Activated naive CD4-positive, alpha-beta T cell treated with anti-CD3 and anti-CD28 coated beads, Interleukin-2, amount 10 ng/mL, durations not matched to agents 7 days and 5 days (primary cell): ENCODE measurements at places on chromosomes 1 and 21.
A peak's percentile ranks its signal among the peaks of the same experiment; 100 is the strongest.

DNA sequence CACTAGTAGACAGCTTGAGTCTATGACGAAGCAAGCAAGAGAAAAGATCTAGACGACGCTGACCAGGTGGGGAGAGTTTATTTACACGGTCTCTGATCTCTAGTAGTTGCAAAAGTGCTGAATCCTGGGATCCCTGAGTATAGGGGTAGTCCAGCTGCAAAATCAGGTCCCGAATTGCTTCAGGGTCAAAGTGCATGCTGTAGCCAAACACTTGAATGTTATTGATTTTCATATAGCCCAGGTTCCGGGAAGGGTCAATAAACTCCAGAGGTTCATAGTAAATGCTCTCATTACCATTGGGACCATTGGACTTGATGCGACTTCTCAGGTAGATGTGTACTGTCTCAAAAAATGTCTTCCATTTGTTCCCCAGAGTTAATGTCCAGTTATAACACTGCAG, 379.6 kb downstream of the BRINP3 start:
- no peaks in the 10 kb centered on the region for H3K4me1 ChIP-seq
- no peak overlapping the region for H3K27ac ChIP-seq
- H3K27me3 ChIP-seq = no peaks in the 10 kb centered on the region
- DNase-seq = no peak
- no peaks in the 10 kb centered on the region for H3K36me3 ChIP-seq
- H3K4me3 ChIP-seq = no peak overlapping the region

GRCh38 chr1:24861821-24862727, 68.0 kb downstream of the RUNX3 start:
- H3K27ac ChIP-seq = no peak overlapping the region
- H3K27me3 ChIP-seq = peaks cover 74% of the 10 kb centered on the region
- H3K36me3 ChIP-seq = no peaks in the 10 kb centered on the region
- DNase-seq = no peak
- H3K4me3 ChIP-seq = no peak overlapping the region

GRCh38 chr1:114458237-114458777, 52.7 kb downstream of the TRIM33 start:
- H3K4me1 ChIP-seq = peaks cover 9% of the 10 kb centered on the region
- H3K4me3 ChIP-seq = no peak overlapping the region
- H3K36me3 ChIP-seq = peaks cover 69% of the 10 kb centered on the region
- H3K27ac ChIP-seq = peak overlapping the region; percentile 74
- no peak for DNase-seq
- H3K27me3 ChIP-seq = no peaks in the 10 kb centered on the region

DNA sequence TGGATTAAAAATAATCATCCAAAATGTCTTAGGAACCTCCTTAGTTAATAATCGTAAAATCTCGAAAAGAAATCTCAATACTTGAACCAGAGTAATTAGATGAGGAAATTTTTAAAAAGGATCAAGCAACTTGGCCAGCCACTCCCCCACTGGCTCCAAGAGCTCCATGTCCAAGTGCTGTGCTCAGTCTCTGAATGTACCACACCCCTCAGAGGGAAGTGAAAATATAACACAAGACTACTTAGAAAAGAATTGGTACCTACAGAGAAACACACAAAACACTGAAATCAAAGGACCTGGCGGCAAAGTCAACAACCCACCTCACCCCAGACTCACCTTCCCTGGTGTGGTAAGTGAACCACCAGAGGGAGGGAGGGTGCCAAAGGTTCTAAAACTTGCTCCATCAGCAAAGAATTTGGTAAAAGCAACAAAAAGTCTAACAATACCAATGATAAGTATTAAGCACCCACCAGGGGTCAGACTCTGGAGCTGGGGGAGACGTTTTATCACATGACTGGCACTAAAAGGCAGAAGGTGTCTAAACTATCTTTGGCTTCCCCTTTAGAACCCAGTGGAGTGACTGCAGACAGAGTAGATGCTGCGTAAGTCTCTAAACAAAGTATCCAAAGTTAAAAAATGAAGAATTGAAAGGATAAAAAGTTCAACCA, 14.0 kb downstream of the LBR start:
- no peak overlapping the region for H3K27ac ChIP-seq
- H3K36me3 ChIP-seq = peaks cover 78% of the 10 kb centered on the region
- no peak for DNase-seq
- H3K4me1 ChIP-seq = peaks cover 10% of the 10 kb centered on the region

DNA sequence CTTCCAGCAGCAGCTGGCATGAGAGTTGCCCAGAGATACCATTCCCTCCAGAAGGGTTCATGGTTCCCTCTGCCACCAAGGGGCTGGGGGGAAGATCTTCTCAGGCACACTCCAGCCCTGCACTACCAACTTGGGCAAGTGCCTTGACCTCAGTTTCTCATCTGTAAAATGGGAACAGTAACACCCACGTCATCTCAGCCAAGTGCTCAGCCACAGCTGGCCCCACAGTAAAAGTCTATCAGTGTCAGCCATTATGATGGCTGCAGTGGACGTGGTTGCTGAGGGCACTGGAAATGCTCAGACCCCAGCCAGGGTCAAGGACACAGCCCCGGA, 16.3 kb upstream of the TAS1R2 start:
- H3K27ac ChIP-seq = no peak overlapping the region
- H3K36me3 ChIP-seq = no peaks in the 10 kb centered on the region
- H3K27me3 ChIP-seq = no peaks in the 10 kb centered on the region
- no peak for DNase-seq
- no peaks in the 10 kb centered on the region for H3K4me1 ChIP-seq

DNA sequence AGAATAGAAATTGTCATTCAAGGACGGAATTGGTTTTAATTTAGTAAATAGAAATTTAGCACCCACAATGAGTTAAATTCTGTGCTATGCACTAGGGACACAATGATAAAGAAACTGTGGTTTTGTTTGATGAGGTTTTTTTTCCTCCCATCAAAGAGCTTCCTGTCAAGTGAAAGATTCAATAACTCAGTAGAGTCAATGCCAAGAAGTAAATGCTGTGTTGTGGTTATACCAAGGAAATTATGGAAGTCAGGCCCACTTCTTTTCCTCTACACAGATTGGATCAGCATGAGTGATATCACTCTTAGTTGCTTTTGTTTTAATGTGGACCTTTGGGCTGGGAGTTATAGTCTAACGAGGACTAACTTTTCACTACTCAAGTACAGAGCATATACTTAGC, 1269.6 kb upstream of the ADGRL2 start:
- peaks cover 4% of the 10 kb centered on the region for H3K4me1 ChIP-seq
- H3K36me3 ChIP-seq = no peaks in the 10 kb centered on the region
- H3K27ac ChIP-seq = no peak overlapping the region
- no peak for DNase-seq
- no peak overlapping the region for H3K4me3 ChIP-seq

DNA sequence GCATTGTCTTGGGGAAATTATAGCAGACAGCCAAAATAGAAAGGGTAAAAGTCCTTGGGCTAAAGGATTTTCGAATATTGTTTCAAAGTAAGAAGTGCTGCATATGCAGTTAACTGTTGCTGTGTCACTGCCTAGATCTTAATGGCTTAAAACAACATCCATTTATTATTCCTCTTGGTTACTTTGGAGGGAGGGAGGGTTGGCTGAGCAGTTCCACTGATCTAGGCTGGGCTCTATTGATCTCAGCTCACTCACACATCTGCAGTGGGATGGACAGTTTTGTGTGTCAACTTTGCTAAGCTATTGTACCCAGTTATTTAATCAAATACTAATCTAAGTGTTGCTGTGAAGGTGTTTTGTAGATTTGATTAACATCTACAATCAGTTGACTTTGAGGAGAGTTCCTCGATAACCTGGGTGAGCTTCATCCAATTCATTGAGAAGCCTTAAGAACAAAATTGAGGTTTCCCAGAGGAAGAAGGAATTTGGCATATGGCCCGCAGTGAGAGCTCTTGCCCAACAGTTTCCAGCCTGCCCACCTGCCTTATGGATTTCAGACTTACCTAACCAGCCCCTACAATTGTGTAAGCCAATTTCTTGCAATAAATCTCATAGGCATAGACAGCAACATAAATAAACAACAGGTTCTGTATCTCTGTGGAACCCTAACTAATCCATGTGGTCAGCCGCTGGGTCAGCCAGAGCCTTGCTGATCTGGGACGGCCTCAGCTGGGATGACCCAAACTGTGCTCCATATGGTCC, 187.3 kb downstream of the AK5 start:
- no peak overlapping the region for H3K4me3 ChIP-seq
- H3K27ac ChIP-seq = no peak overlapping the region
- H3K36me3 ChIP-seq = no peaks in the 10 kb centered on the region

DNA sequence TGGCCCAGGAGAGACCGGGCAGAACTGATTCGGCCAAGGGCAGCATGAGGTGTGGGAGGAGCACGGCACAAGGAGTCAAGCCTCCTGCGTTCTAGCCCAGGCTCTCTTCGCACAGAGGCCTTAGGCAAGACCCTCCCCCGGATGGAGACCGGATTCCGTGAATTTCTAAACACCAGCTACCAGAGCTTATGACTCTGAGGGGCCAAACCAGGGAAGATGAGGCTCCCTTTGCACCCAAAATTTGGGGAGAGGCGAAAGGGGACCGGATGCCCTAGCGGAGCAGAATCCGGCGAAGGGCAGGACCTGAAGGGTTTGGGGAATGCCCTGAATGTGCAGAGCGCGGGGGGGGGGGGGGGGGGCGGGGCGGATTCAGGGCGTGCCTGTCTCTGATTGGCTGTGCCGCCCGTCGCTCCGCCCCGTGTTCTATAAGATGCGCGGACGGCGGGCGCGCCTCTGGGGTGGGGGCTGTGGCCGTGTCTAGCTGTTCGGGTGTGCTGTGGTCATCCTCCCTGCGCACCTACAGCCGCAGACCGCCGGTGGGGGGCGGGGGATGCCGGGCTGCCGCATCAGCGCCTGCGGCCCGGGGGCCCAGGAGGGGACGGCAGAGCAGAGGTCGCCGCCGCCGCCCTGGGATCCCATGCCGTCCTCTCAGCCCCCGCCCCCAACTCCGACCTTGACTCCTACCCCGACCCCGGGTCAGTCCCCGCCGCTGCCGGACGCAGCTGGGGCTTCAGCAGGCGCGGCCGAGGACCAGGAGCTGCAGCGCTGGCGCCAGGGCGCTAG, at the start of gene TRNP1:
TSS of gene TRNP1 (plus strand) at position 456 of the 783 bp plus-strand sequence. CDS start at position 551, 95 bp downstream.
- H3K4me1 ChIP-seq = peaks cover 22% of the 10 kb centered on the region
- peak within 1 kb of the TSS; percentile 70 for H3K4me3 ChIP-seq
- H3K27me3 ChIP-seq = peaks cover 97% of the 10 kb centered on the region
- DNase-seq = peak; percentile 81

GRCh38 chr1:194347200-194347599, 1160.8 kb upstream of the B3GALT2 start:
- no peaks in the 10 kb centered on the region for H3K27me3 ChIP-seq
- DNase-seq = no peak
- no peaks in the 10 kb centered on the region for H3K4me1 ChIP-seq
- H3K36me3 ChIP-seq = no peaks in the 10 kb centered on the region
- H3K4me3 ChIP-seq = no peak overlapping the region

GRCh38 chr21:45980271-45980670, 1.3 kb upstream of the COL6A1 start:
- H3K36me3 ChIP-seq = no peaks in the 10 kb centered on the region
- DNase-seq = no peak
- peaks cover 64% of the 10 kb centered on the region for H3K27me3 ChIP-seq
- no peak overlapping the region for H3K27ac ChIP-seq

DNA sequence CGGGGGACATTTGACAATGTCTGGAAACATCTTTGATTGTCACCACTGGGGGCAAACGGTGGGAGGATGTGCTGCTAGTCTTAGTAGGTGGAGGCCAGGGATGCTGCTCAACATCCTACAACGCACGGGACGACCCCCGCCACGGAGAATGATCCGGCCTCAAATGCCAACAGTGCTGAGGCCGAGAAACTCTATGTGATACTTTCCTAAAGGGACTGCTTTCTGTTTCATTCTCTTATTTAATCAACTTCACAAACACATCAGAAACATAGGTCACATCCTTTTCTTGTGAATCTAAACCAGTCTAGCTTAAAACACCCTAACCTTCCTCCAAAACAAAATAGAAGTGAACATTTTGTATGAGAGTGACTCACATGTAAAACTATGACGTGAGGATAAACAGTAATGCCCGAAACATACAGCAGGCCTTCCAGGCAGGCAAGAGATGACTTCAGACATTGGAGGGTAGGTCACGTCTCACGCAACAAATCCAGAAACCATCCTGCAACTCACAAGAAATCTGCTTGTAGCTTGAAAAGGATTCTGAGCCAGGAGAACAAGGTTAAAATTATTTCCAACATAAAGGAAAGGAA, 37.2 kb upstream of the ETS2 start:
- H3K27ac ChIP-seq = peak overlapping the region; percentile 100
- peak; percentile 66 for DNase-seq
- peak overlapping the region; percentile 82 for H3K4me3 ChIP-seq
- peaks cover 9% of the 10 kb centered on the region for H3K36me3 ChIP-seq
- H3K27me3 ChIP-seq = peaks cover 10% of the 10 kb centered on the region

DNA sequence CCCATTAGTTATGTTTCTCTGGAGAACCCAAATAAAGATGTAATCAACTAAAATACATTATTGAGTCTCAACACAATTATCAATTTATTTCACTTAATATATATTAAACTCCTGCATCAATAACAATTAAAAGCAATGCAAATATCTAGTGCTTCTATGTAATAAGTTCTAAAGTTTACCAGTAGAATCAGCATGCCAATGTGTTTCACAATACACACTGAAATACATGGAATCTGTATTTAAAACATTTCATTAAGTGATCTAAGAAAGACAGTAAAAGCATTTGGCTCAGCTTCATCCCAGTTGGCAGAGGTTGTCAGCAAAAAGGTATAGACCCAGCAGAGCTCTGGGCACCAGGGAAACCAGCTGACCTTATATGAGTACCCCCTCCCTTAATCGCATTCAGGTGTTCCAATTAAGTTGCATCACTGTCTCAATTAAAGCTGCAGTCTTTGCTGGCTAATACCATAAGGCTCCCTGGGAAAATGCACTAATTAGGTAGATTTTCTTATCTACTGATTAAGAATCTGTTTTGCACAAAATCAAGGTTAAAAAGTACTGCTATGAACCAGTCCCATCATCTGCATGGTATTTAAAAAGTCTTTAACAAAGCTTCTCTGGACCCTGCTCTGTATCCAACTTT, 63.1 kb downstream of the NIBAN1 start:
- H3K4me1 ChIP-seq = no peaks in the 10 kb centered on the region
- no peak overlapping the region for H3K27ac ChIP-seq
- no peak for DNase-seq
- no peaks in the 10 kb centered on the region for H3K27me3 ChIP-seq
- H3K4me3 ChIP-seq = no peak overlapping the region

GRCh38 chr1:107950464-107950863, 14.5 kb downstream of the VAV3 start:
- H3K4me1 ChIP-seq = peaks cover 18% of the 10 kb centered on the region
- no peaks in the 10 kb centered on the region for H3K36me3 ChIP-seq
- no peaks in the 10 kb centered on the region for H3K27me3 ChIP-seq
- no peak for DNase-seq

GRCh38 chr1:239896980-239897379, 194.7 kb upstream of the FMN2 start:
- no peak overlapping the region for H3K27ac ChIP-seq
- no peaks in the 10 kb centered on the region for H3K36me3 ChIP-seq
- no peak overlapping the region for H3K4me3 ChIP-seq
- DNase-seq = no peak
- H3K4me1 ChIP-seq = peaks cover 4% of the 10 kb centered on the region
